A172 (cell line): ENCODE measurements at places on chromosomes 2 and 18.

- DNase-seq = no peak
These were observed 1062.7 kb downstream of the DSC3 start for GRCh38 chr18:29979881-29980280.

DNA sequence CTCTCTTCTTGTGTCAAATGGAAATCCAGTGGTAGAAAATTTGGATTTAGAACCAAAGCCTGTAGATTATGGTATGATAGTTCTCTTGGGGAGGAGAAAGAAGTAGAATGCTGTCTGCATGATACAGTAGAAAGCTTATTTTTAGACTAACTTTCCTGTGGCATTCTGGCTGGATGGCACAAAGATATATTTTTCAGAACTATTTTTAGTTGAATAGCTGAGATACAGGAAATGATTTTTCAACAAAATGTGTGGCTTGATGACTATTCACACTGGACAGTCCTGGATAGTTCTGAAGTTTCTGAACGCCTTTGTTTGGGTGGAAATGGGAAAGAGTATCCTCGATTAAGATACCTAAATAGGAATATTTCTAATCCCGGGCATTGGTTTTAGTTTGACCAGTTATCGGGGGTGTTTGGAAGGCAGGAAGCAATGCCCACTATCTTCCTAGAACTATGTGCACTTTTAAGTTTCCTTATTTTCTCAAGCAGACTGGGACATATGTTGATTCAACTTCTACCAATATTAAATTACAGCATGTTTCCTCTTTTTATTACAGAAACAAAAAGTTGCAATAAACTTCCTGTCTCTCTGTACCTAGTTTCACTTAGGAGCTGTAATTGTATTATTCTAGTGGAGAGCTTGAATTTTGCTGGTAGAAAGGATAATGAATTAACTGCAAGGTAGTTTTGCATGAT is 32.1 kb downstream of the GDF7 start:
- DNase-seq = peak; percentile 25

- DNase-seq = no peak
These were observed 13.6 kb upstream of the CXCR4 start for GRCh38 chr2:136131484-136131960.

GRCh38 chr2:103159018-103159417 is 397.2 kb downstream of the TMEM182 start:
- no peak for DNase-seq

- no peak for DNase-seq
These were observed 229.6 kb upstream of the ID2 start for GRCh38 chr2:8452296-8452695.

DNA sequence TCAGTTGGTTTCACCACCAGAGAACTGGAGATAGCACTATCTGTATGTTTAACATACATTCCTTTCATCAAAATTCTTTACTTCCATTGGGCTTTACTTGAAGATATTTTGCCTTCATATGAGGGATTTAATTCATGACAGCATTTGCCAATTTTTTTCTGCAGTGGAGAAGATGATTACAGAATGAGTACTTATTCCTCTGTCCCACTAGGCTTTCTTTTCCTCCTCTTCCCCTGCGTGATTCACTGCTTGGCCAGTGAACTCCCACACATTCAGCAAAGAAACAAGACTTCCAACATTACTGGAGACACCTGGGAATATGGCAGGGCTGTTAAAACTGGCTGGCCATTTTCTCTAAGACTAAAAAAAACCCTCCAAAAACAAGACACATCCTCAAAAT is 425.8 kb upstream of the KCNH7 start:
- no peak for DNase-seq

DNA sequence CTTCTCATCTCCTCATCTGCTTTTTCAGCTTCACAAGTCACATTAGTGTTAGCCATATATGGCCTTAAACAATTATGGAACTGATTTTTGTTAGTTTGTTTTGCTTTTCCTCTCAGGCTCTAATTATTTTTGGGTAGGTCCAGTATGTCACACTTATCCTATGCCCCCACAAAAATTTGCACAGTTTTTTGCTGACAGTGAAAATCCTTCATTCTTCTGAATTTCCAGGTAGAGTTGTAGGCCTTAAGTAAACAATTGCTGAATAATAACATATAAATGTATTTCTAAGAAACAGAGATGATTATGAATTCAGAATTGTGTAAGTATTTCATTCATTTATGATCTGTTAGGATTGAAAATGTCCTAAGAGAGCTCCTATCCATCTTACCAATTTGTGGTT is 8.6 kb upstream of the SERPINB10 start:
- no peak for DNase-seq

DNA sequence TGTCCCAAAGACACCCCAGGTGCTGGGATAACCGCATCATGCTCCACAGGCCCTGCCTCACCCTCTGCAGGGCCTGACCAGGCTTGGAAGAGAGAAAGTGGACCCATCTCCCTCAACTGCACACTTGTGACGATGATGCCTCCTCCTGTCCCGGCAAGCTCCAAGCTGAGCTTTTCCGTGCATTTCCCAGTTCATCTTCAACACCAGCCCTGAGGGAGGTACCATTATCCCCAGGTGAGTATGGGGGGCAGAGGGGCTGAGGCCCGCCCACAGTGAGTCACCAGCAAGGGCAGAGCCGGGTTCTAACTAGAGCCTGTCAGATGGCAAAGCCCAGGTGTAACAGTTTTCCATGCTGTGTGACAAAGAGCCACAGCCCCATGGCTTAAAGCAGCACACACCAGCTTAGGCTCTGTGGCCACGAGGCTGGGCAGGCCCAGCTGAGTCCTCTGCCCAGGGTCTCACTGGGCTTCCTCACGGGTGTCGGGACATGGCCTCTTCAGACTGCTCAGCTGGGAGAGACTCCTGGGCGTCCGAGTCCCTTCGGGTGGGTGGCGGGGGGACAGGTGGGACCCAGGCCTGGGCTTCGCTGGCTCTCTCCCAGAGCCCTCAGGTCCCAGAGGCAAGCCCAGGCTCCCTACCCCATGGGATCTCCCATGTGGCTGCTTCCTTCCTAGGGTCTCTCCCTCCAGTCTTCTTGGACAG is 108.4 kb upstream of the OTOS start:
- DNase-seq = no peak

- DNase-seq = peak; percentile 9
These were observed 307.5 kb upstream of the REG3G start for GRCh38 chr2:78718024-78718423.

- no peak for DNase-seq
These were observed 254.6 kb downstream of the SH3BP4 start for GRCh38 chr2:235206399-235206798.

DNA sequence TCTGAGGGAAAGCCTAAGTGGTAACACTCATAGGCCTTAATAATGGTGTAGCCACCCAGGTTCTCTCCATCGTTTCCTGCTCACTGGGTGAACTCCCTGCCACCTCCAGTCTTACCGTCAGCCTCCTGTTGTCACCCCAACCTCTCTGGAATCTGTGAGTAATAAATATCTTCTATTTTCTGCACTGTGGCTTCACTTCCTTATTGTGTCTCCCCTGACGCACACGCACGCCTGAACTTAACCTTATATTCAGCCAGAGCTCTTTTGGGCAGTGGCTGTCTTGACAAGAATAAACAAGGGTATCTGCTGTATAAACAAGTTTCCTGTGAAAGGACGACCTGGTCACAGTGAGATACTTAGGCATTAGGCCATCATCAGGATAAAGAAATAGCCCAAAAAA is 467.2 kb downstream of the SPAG16 start:
- no peak for DNase-seq

DNA sequence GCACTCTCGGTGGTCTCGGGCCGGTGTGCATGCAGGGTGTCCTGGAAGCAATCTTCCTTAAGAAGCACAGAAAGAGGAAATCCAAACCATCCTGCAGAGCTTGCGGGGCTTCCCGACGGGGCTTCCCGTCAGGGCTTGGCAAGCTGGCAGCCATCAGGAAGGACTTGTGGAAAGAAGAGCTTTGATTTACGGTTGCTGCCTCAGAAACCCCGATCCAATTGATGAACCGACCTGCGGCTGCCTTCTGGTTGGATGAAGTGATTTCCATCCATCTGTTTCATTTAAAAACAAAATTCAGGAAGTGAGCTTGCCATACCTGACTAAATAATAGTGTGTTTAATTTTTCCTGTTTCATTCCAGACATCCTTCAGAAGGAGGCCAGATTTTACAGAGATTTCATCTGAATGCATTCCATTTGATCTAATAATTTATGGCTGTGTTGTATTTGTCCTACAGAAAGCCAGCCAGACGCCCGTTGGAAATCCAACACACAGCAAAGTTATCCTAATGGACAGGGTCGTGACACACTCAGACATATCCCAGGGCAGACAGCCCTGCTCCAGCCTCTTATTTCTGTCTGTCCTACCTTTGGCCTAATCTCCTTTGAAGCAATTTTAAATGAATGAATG is 141.3 kb downstream of the SEPTIN10 start:
- DNase-seq = no peak
